ENCODE measurements at places on chromosomes 2 and 18. TPM values are rescaled to one million over a fixed set of nuclear protein-coding genes. Genes with fewer than 3 reads are reported as not detected.

- no peak for DNase-seq
These were observed 53.4 kb upstream of the SALL3 start for GRCh38 chr18:78926243-78926615.

- no peak for DNase-seq
These were observed 144.6 kb upstream of the MMADHC start for GRCh38 chr2:149732001-149732685.

DNA sequence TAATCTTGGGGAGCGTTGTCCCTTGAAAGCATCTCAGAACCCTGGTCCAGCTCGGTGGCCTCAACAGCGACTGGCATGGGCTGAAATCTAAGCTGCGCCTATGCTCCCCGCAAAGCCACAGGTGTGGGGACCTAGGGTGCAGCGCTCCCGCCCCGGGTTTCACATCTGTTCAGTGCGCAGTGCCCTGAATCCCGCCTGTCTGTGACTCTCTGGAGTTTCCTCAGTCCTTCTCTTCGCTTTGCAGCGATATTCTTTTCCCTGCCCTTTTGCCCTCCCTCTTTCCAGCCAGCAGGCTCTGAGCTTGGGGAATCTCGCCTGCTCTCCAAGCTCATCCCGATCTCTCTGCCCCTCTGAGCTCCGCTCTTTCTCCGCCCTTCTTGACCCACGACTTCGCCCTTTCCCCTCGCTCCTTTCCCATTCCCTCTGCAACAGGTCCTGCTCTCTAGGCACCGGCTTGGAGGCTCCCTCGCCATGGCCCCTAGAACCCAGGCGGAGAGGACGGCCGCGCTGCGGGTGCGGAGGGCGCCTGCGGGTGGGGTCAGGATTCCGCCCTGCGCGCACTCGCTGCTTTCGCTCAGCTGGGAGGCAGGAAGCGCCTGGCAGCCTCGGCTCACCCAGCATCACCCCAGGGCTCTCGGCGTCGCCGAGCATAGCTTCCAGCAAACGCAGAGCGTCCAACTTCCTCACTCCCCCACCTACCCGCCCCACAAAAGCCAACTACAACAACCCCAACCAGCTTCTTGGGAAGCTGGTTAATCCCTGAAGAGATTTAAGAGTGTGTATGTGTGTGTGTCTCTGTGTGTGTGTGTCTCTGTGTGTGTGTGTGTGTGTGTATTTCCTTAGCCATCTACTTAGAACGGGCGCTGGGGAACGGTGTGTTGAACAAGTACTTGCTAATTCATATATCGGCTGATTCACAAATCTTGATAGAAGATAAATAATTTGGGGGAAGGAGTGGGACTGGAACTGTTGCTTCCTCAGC is 1.1 kb downstream of the GRP start:
- no peak for DNase-seq

DNA sequence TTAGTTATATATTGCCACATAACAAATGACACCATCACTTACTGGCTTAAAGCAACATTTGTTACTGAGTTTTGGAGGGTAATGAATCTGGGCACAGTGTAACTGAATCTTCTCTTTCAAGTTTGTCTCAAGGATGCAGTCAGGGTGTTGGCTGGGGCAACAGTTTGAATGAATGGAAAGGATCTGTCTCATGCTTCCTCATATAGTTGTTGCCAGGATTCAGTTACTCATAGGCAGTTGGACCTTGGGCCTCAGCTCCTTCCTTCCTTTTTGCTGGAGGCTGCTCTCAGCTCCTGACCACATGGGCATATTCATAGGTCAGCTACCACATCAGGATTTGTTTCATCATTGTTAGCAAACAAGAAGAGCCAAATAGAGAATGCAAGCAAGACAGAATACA is 466.1 kb upstream of the MC4R start:
- no peak for DNase-seq

DNA sequence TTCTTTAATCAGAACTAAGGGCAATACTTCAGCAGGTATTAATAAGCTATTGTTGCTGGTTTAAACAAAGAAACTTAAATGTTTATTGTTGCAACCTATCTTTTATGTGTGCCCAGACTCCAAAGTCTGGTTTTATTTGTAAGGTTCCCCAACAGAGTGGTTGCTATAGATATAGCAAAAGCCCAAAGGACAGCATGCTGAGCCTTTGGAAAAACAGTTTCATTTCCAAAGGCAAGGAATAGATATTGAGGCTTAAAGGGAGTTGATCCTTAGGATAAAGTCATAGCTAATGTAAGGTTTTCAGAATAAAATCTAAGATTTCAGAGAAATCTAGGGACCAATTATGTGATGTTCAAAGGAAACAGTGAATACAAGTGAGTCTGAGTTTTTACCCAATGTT is 413.2 kb upstream of the SLC14A2 start:
- no peak for DNase-seq

- DNase-seq, result no peak
These were observed 116.4 kb downstream of the GBX2 start for GRCh38 chr2:236051806-236052205.

Gene EFHD1
- total RNA-seq, result 3.5 TPM

Gene LBX2
- not detected for total RNA-seq

Gene ALKAL2
- total RNA-seq, result 2.5 TPM

Gene IL36RN
- not detected for total RNA-seq

Data from sigmoid colon (tissue), 7 donors.